ENCODE measurements at places on chromosomes 12 and 14.

- DNase-seq = no peak
Observed at GRCh38 chr14:37369425-37369824, 171.7 kb downstream of the MIPOL1 start.

DNA sequence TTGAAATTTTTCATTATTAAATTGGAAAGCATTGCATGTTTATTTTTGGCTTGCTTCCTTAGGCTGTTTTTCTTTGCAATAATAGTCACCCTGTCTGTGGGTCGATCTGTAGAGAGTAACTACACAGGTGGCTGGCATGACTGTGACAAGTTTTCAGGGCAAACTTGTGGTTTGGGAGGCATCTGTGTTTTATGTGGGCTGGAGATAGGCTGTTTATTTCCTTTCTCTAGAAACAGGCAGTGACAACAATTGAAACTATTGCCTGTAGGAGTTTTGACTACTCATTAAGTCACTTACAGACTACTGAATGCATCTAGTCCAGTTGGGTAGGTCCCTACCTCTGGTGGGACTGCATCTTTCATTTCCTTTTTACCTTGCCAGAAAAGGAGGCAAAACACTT lies 155.6 kb downstream of the DYRK2 start:
- no peak for DNase-seq

GRCh38 chr12:71440763-71441748 lies 1.5 kb downstream of the LGR5 start:
- no peak for DNase-seq

GRCh38 chr14:31252865-31253264 lies 45.3 kb upstream of the HECTD1 start:
- no peak for DNase-seq
